ENCODE measurements at places on chromosomes 5 and 9.

- DNase-seq = no peak
Measured at GRCh38 chr5:129506086-129506485, 46.0 kb downstream of the ADAMTS19 start.

DNA sequence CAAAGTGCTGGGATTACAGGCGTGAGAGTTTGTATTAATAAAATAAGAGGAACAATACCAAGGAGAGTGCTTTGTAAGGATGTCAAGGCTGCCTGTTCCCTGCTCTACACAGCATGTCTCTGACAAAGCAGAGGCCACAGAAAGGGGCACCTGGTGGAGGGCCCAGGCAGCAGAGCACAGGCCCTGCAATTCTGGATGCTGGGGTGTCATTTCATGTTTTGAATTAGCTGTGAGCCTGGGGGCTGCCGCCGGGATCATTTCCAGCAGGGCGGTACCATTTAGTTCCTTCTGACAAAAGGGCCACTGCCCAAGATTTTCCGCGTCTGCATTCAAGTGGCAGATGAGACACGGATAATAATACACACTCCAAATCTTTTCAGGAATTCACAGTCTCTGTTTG is 396.9 kb downstream of the GADD45G start:
- no peak for DNase-seq

- DNase-seq = no peak
Measured at GRCh38 chr5:84381502-84382362, 2.9 kb downstream of the EDIL3 start.

DNA sequence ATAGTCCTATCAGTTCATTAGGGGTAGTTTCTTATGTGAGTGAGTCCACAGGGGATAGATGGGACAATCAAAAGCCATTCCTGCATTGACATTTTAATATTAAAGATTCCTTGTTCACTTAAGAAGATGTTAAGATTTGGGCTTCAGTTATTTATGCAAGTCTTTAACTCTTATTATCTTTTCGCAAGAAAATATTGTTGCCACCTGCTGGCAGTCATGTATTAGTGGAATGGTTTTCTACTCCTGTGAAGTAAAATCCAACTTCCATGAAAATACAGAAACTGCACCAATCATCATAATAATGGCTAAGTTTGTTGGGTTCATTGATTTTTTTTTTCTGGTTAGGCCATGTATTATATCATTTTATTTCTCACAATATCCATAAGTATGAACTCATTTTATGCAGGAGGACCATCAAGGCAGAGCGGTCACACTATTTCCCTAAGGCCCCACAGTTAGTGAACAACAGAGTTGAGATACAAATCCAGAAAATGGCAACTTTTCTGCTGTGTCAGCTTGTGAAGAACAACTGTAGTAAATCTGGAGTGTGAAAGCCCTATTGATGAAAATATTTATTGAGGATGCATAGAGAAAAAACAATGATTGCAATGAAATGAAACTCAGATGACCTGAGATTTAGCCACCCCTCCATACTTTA is 88.5 kb upstream of the TXNDC8 start:
- DNase-seq = no peak

DNA sequence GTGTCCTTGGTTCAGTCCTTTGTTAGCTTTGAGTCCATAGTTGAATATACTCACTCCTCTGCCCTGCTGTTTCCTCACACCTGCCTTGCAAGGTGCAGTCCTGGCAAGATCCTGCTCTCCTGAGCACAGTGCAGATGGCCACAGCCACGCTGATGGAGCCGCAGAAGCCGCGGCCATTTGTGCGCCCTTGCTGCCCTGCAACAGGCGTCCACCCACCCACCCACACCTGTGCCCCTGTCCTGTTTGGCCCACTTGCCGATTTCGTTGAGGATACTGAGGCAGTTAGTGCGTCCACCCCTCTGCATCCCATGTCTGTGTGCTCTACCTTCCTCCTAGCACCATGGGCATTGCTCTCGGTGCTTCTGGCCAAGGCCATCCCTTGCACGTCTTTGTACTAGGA is 51.1 kb upstream of the LRRTM2 start:
- DNase-seq = no peak

- no peak for DNase-seq
Measured at GRCh38 chr9:91127653-91128052, 234.1 kb downstream of the AUH start.

DNA sequence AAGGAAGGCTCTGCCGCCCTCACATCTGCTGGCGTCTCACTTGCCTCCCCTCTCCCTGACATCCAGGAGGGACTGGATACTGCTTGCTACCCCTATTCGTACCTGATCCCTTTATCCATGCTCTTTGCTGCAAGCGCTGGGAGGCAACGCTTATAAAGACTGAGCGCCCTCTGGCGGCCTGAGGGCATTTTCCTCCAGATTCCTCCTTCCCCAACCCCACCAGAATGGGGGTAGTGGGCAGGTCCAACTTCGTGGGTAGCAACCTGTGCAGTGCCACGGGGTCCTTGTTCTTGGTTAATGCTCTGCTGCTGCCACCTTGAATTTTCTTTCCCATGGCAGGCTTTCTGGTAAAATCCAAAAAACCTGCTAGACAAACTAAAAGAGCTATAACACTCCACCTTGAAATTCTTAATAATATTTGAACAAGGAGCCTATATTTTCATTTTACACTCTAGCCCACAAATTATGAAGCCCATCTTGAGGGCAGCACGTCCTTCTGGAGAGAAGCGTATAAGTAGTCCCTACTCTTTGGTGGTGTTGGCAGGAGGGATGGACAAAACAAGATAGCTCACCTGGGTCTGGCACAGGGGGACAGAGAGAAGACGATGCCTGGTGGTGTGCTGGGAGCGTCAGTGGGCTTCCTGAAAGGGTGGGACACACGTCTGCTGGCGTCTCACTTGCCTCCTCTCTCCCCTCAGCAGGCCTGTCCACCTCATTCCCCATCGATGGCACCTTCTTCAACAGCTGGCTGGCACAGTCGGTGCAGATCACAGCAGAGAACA is 52.5 kb downstream of the JADE2 start:
- peak; percentile 47 for DNase-seq

All from activated CD8-positive, alpha-beta memory T cell treated with anti-CD3 and anti-CD28 coated beads for 1 hour (primary cell).